ENCODE measurements at places on chromosomes 13 and 19.

GRCh38 chr19:15498910-15499309 is 9.4 kb upstream of the CYP4F22 start:
- no peak for DNase-seq

GRCh38 chr13:50574731-50575130 is 268.8 kb downstream of the DLEU7 start:
- DNase-seq, result no peak

- DNase-seq, result no peak
Measured at GRCh38 chr13:73967397-73968165, 166.6 kb downstream of the KLF12 start.

DNA sequence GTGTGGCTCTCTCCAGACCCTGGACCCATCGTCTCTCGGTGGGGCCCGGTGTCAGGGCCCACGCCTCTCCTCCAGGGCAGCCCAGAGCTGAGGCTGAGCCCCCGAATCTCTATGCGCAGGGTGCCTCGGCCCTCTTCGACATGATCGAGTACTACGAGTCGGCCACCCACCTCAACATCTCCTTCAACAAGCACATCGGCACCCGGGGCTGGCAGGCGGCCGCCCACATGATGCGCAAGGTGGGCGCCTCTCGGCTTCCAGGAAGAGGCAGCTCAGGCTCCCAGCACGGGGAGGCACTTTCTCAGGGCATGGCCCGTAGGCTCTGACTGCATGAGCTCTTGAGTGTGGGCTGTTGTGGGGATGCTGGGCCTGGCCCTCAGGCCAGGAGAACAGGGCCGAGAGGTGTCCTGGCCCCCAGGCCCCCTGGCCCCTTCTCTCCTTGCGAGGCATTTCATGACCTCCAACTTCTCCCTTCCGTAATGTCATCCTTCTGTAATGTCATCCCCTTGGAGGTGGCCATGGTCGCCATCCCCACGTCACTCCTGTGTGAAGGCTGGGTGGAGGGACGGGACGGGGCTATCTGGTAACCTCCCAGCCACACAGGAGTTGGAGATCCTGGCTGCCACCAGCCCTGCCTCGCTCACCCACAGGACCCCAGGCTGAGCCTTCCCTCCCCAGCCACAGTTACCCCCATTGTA is 19.4 kb downstream of the NKPD1 start:
- DNase-seq, result no peak

DNA sequence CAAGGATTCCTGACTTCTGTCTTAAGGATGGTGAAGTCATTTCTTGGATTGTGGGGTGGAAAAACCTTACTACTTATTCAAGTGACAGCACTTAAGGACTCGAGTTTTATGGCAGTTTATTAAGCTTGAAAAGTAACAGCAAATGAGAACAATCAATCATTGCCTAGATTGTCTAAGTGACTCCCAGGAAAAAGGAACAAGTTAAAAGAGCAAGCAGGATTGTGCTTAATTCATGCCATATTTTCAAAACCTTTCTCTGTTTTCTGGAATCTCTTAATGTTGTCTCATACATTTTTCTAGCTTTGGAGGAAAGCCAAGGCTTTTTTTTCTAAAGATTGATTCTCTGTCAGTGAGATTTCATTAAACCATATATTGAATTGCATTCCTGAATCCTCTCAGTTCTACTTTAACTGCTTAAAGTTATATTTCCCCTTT is 236.2 kb upstream of the HTR2A start:
- no peak for DNase-seq

Data from stimulated activated CD8-positive, alpha-beta memory T cell treated with anti-CD3 and anti-CD28 coated beads, Interleukin-12 subunit alpha, Interleukin-12 subunit beta, amount 100 ng/mL, for 4 hours (primary cell).